ENCODE measurements at places on chromosomes 5 and 9. TPM values are rescaled to one million over a fixed set of nuclear protein-coding genes. Genes with fewer than 3 reads are reported as not detected.
A peak's percentile ranks its signal among the peaks of the same experiment; 100 is the strongest.

DNA sequence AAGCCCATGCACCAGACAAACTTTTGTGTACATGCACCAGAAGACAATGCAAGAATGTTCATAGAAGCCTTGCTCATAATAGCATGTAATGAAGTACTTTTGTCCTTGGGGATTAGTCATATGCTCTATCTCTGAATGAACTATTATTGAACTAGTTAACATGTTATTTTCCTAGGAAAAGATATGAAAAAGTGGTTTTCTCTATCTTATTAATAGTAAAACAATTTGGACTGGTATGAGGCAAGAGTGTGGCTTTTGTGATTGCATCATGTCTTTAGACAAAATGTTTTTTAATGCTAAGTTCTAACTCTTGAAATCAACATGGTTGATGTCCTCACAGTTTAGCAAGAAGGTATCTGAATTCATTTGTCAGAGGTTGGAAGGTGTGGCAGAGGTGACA, 55.7 kb upstream of the SPDL1 start:
- no peak overlapping the region for H3K27ac ChIP-seq
- no peak for DNase-seq
- no peaks in the 10 kb centered on the region for H3K27me3 ChIP-seq
- H3K4me1 ChIP-seq, result no peaks in the 10 kb centered on the region
- H3K36me3 ChIP-seq, result no peaks in the 10 kb centered on the region

GRCh38 chr5:75736273-75736672, 19.0 kb upstream of the POC5 start:
- DNase-seq, result no peak
- H3K4me1 ChIP-seq, result no peaks in the 10 kb centered on the region
- H3K27me3 ChIP-seq, result no peaks in the 10 kb centered on the region
- H3K4me3 ChIP-seq, result no peak overlapping the region
- no peak overlapping the region for H3K27ac ChIP-seq
- H3K36me3 ChIP-seq, result no peaks in the 10 kb centered on the region

ACER2 gene
- 4.3 TPM for total RNA-seq

GRCh38 chr9:83304686-83305085, 233.5 kb downstream of the FRMD3 start:
- no peak overlapping the region for H3K4me3 ChIP-seq
- no peaks in the 10 kb centered on the region for H3K36me3 ChIP-seq
- DNase-seq, result peak; percentile 93

ZNF608 gene
- 30.7 TPM for total RNA-seq

- DNase-seq, result no peak
- H3K36me3 ChIP-seq, result no peaks in the 10 kb centered on the region
- H3K4me3 ChIP-seq, result no peak overlapping the region
- peaks cover 29% of the 10 kb centered on the region for H3K4me1 ChIP-seq
Observed at GRCh38 chr5:140224658-140225057, 49.7 kb downstream of the CYSTM1 start.

DNA sequence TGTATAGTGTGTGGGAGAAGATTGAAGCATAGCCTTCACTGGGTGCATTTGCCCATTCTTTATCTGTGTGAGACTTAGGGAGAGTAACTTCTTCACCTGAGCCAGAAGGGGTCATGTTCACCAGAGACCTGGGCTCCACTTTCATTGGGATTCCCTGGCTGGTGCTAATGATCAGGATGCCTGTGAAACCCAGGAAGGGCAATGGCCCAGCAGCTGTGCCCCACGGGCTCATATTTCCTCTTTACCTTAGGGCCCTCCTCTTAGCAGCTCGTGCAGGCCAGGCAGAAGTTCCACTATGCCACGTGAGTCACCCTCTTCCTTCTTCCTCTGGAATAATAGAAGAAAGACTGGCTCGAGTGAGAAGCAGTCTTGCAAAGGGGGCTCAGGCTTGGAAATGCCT, 5.0 kb downstream of the PPARGC1B start:
- H3K27ac ChIP-seq, result peak overlapping the region; percentile 17
- H3K27me3 ChIP-seq, result no peaks in the 10 kb centered on the region
- DNase-seq, result no peak
- H3K36me3 ChIP-seq, result no peaks in the 10 kb centered on the region
- peaks cover 14% of the 10 kb centered on the region for H3K4me1 ChIP-seq

FGF10 gene
- 25.8 TPM for total RNA-seq

DNA sequence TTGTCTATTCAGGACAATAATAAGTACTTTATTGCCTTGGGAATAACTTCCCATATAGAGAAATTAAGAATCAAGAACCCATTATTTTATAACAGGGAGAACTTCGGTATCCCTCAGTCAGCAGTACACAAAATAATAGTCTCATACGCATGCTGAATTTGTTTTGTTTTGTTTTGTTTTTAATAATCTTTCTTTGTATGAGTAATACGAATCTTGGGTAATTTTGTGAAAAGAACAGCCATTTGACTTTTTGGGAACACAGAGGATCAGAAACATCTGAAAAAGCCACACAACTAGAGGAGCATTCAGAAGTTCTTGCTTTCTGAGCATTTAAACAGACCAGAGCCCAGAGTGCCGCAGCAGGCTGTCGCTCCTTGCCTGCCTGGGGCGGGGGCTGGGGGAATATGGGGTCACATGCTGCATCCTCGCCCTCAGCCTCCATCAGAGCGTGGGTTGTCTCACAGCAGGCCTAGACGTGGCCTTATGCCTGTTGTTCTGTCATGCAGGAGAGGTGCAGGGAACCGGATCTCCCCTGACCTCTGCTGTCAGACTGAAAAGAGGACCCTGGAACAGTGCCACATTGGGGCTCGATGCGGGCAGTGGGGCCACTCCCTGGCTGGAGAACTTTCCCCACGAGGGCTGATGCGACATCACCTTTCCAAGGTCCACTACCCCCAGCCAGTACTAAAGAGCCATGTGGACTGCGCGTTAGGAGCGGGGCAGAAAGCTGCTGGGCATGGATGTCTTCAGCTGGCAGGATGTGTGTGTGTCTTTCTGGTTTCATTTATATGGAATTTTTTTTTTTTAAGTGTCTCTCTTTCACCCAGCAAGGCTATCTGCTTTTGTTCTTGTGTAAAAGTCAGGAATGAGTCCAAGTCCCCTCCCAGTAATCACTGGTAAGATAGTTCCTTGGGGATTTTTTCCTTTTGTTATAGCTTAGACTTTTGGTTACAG, 133.4 kb upstream of the OTULINL start:
- H3K4me3 ChIP-seq, result no peak overlapping the region
- peaks cover 62% of the 10 kb centered on the region for H3K4me1 ChIP-seq
- DNase-seq, result no peak
- peak overlapping the region; percentile 77 for H3K27ac ChIP-seq

DNA sequence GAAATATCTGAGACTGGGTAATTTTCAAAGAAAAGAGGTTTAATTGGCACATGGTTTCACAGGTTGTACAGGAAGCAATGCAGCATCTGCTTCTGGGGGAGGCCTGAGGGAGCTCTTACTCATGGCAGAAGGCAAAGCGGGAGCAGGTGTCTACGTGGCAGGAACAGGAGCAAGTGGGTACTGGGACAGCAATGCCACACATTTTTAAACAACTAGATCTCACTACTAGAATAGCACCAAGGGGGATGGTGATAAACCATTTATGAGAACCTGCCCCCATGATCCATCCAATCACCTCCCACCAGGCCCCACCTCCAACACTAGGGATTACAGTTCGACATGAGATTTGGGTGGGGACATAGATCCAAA, 47.6 kb upstream of the HOMER1 start:
- H3K27me3 ChIP-seq, result no peaks in the 10 kb centered on the region
- H3K36me3 ChIP-seq, result no peaks in the 10 kb centered on the region
- no peak for DNase-seq
- no peaks in the 10 kb centered on the region for H3K4me1 ChIP-seq
- H3K4me3 ChIP-seq, result no peak overlapping the region
- H3K27ac ChIP-seq, result no peak overlapping the region

C9orf153 gene
- total RNA-seq, result 0.99 TPM

FOXD4L6 gene
- total RNA-seq, result not detected

SNX18 gene
- 37.8 TPM for total RNA-seq

NR5A1 gene
- total RNA-seq, result not detected

- no peaks in the 10 kb centered on the region for H3K27me3 ChIP-seq
- DNase-seq, result no peak
- H3K4me3 ChIP-seq, result no peak overlapping the region
- no peaks in the 10 kb centered on the region for H3K36me3 ChIP-seq
- H3K4me1 ChIP-seq, result no peaks in the 10 kb centered on the region
Observed at GRCh38 chr5:45491368-45491767, 204.8 kb downstream of the HCN1 start.

PCDHGA2 gene
- total RNA-seq, result 3.6 TPM

DNA sequence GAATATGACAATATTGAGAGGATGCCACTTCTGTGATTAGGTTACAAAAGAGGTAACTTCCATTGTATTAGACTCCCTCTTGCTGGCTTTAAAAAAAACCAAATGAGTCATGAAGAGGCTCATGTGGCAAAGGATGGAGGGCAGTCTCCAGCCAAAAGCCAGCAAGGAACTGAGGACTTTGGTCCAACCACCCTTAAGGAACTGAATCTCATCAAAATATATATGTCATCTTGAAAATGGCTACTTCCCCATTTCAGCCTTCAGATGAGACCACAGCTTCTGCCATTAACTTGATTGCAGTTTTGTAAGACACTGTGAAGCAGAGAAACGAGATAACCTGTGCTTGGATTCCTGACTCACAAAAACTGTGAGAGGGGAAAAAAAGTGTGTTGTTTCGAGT, 15.5 kb upstream of the TRIM32 start:
- DNase-seq, result no peak
- no peaks in the 10 kb centered on the region for H3K36me3 ChIP-seq
- H3K27me3 ChIP-seq, result no peaks in the 10 kb centered on the region
- H3K4me3 ChIP-seq, result no peak overlapping the region

DNA sequence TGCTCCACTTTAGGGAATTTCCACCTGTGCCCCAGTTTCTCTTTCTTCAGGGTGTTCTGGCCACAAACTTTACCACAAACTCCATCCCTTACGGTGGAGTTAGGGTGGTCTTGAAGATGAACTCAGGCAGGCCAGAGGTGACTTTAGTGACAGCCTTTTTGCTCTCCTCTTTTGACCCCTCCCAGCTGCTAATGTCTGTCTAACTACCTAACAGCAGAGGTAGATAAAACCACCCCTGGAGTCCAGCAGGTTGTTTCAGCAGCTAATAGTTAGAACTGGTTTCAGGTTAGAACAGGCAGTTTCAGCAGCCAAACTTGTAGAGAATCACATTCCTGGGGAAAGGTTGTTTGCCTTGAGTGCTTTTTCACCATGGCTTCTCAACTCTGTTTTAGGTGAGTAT, 971.3 kb upstream of the CDH18 start:
- no peaks in the 10 kb centered on the region for H3K36me3 ChIP-seq
- H3K27ac ChIP-seq, result no peak overlapping the region
- no peaks in the 10 kb centered on the region for H3K27me3 ChIP-seq
- no peak for DNase-seq

DNA sequence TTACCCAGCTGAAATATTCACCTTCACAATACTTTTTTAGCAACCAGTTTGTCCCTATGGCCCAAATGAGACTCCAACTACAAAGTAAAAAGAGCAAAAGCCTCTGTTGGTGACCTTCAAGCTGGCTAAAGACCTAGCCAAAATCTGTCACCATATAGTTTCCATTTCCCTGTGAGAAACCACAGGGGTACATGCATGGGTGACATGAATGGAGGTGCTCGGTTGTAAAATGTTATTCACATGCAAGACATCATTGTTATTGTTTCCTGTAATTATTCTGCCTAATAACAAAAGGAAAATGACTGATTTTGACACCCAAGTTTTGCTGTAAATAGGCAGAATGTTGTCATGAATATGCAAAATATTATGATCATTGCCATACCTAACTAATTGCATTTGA, 285.3 kb downstream of the ZNF608 start:
- no peak overlapping the region for H3K27ac ChIP-seq
- no peak overlapping the region for H3K4me3 ChIP-seq
- H3K36me3 ChIP-seq, result no peaks in the 10 kb centered on the region
- H3K4me1 ChIP-seq, result no peaks in the 10 kb centered on the region

DNA sequence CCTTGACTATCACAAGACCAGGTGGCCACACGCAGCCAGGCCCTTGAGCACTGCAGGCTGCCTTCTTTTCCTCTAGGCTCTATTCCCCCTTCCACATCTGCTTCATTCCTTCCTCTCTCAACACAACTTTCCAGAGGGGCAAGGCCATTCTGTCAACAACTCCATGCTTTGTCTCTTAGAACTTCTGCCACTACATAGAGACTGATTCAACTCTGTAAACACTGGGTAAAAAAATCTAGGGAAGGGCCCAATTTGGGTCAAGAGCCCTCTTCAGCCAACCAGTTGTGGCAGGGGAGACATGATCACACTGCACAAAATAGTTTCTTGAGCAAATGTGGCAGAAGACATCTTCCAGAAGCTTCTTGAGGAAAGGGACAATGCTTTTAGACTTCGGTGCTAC, 55.6 kb downstream of the ATPSCKMT start:
- no peak overlapping the region for H3K4me3 ChIP-seq
- H3K27ac ChIP-seq, result no peak overlapping the region
- H3K4me1 ChIP-seq, result no peaks in the 10 kb centered on the region
- no peak for DNase-seq

DNA sequence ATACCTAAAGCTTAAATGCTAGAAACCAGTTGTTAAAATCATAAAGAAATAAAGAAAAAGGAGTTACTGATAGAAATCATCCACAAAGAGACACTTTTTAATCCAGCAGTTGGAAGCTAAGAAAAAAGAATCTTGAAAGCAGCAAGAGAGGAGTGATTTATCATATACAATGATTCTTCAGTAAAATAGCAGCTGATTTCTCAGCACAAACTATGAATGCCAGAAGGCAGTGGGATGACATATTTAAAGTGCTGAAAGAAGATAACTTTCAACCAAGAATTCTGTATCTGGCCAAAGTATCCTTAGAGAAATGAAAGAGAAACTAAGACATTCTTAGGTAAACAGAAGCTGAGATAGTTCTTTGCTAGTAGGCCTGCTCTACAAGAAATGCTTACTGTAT, 366.0 kb downstream of the HTR1A start:
- no peak for DNase-seq
- no peak overlapping the region for H3K27ac ChIP-seq
- H3K27me3 ChIP-seq, result no peaks in the 10 kb centered on the region
- no peaks in the 10 kb centered on the region for H3K4me1 ChIP-seq
- no peak overlapping the region for H3K4me3 ChIP-seq
- H3K36me3 ChIP-seq, result no peaks in the 10 kb centered on the region

- no peak overlapping the region for H3K27ac ChIP-seq
- no peaks in the 10 kb centered on the region for H3K36me3 ChIP-seq
- H3K4me3 ChIP-seq, result no peak overlapping the region
- peaks cover 27% of the 10 kb centered on the region for H3K4me1 ChIP-seq
- peaks cover 32% of the 10 kb centered on the region for H3K27me3 ChIP-seq
Observed at GRCh38 chr5:17215361-17215760, 2.1 kb upstream of the BASP1 start.

SEMA5A gene
- 2.8 TPM for total RNA-seq

- no peaks in the 10 kb centered on the region for H3K4me1 ChIP-seq
- no peaks in the 10 kb centered on the region for H3K27me3 ChIP-seq
- H3K27ac ChIP-seq, result peak overlapping the region; percentile 87
- DNase-seq, result peak; percentile 75
- H3K4me3 ChIP-seq, result no peak overlapping the region
- no peaks in the 10 kb centered on the region for H3K36me3 ChIP-seq
Observed at GRCh38 chr9:129317179-129318011, 139.3 kb upstream of the IER5L start.

All from sigmoid colon (tissue), 7 donors.